ENCODE measurements at places on chromosomes 6 and 20.

DNA sequence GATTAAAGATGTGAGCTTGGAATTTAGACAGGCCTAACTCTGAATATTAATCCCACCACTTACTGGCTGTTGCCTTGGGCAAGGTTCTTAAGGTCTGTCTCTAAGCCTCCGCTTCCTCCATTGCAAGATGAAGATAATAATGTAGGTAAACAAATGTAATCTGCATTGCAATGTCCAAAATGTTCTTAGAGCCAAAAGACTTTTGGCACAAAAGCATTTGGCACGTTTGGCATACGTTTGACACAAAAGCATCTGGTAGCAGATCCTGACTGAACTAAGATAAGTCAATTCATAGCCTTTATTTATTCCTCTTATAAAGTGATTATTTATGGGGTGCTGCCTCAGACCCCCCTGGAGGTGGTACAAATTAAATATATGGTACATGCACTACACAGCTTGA is 229.9 kb upstream of the STXBP5 start:
- no peak for DNase-seq

DNA sequence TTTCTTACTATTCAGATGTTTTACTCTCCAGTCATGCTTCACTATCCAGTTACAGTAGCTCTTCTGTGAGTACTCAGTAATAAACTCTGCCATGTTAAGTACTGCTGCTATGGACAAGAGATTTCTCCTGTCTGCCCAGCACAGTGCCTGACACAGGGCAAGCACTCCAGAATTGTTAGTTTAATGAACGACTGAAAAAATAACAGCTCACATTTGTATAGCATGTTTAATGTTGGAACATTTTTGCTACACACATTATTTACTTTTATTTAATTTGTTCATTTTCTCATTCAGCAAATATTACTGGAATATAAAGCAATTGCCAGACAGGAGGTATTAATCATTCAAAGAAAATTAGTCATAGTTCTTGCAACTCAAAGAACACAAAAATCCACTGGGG is 142.6 kb upstream of the HMGN3 start:
- DNase-seq = no peak

DNA sequence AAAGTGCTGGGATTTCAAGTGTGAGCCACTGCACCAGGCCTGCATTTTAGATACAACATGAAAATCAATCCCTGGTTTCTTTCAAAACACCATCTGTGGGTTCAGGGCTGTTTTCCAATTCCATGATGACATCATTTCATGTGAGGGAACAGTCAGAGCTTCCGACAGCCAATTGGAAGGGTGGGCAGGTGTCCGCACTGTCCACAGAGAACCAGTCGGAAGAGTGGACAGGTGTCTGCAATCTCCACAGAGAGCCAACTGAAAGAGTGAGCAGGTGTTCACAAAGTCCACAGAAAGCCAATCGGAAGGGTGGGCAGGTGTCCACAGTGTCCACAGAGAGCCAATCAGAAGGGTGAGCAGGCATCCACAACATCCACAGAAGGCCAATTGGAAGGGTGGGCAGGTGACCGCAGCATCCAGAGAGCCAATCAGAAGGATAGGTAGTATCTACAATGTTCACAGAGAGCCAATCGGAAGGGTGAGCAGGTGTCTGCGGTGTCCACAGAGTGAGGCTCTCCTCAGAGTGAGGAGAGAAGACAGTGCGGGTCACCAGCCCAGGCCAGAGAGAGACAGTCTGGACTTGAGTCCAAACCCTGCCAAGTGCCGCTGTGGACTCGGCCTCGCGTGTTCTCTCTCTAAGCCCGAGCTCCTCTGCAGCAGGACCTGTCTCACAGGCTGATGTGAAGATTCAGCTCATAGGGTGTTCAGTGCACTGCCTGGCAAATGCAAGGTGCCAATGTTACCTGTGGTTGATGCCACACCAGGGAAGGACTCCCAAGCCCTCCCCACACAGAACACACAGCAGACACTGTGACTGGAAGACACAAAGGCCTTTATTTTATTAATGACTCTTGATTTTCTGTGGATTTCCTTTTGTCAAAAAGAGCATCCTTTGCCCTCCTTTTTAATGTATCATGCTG is 57.3 kb downstream of the DLL1 start:
- no peak for DNase-seq

GRCh38 chr6:78999737-79000136 is 78.3 kb downstream of the PHIP start:
- DNase-seq = no peak

DNA sequence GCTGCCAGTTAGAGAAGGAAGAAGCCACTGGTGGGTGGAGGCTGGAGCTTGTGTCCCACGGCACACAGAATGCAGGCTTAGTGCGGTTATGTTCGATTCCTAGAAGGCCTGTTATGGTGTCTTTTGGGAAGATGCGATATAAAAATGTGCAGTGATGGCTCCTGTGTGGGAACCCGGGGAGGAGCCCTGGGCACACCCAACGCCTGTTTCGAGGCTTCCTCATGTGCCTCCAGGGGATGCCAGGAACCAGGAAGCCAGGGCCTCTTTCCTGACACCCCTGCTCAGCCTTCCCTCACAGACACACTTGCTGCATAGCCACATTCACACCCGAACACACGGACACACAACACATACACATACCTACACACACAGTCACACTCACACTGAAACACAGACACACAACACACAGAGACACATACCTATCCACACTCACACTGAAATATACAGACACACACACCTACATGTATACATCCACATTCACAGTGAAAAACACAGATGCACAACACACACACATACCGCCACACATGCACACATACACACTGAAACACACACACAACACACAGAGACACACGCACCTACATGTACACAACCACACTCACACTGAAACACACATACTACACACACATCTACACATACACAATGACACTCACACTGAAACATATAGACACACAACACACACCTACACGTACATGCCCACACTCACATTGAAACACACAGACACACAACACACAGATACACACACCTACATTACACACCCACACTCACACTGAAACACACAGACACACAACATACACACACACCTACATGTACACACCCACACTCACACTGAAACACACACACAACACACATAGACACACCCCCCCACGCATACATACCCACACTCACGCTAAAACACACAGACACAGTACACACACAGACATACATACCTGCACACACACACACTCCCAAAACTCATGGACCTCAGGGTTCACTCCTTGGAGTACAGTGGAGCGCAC is 1.2 kb upstream of the CST11 start:
- no peak for DNase-seq

DNA sequence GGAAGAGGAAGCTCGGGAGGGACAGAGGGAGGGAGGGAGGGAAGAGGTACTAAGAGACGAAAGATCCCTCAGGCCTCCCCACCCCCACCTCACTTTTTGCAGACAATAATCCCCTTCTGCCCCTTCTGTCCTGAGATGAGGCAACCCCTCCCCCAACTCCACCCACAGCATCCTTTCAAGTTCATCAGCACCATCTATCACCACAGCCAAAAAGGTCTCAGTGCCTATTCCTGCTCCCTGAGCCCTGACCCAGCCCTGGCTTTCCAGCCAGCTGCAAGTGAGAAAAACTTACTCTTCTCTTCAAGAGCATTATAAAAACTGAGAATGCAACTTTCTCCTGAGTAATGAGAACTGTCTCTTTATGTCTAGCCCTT is 133.2 kb upstream of the LRFN2 start:
- no peak for DNase-seq

- no peak for DNase-seq
Measured at GRCh38 chr20:49229381-49229780, 10.2 kb downstream of the DDX27 start.

GRCh38 chr6:134934793-134935485 is 15.0 kb downstream of the ALDH8A1 start:
- DNase-seq = no peak

DNA sequence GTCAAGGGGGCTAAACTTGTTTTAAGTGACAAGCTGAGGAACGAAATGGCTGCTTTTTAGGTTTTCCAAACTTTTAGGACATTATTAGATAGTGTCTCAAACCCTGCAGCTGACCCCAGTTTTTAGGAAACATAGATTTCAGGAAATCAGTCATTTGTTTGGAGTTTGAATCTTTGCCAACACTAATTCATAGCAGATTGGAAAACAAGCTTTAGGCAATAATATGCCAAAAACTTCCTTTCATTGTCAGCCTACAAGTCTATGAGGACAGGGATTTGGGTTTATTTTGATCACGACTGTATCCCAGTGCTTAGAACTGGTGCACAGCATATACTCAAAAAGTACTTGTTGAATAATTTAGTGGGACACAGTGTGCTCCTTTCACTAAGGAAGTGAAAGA is 123.2 kb downstream of the TINAG start:
- DNase-seq = no peak

GRCh38 chr20:325889-326644 is 715 bp downstream of the SOX12 start:
- DNase-seq = peak; percentile 53

DNA sequence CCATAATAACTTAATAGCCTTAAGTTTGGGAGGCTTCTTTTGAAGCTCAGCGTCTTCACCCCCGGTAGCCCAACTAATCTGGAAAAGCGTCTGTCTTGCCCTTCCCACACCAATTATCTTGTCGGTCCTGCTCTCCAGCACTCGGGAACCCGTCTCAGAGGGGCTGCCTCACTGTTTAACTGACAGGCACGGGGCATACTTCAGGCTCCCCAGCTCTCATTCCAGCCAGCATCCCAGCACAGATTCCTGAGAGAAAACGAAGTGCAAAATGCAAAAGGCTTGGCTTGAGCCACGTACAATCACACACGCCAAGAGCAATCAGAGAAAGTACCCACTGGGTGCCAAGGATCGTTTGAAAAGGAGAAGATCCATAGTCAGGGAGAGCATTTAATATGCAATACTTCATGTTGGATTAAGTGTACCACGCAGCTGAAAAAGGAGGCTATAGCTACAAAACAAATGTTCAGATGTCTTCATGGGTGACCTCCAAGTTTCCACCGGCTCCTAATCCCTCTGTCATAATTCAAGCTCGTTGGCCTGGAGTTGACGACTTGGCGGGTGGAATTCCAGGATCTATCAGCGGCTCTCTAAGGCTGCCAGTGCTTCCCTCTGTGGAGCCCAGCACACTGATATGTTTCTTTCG is 53.7 kb upstream of the STX16 start:
- no peak for DNase-seq

- no peak for DNase-seq
Measured at GRCh38 chr6:45278367-45278766, 49.8 kb upstream of the RUNX2 start.

- no peak for DNase-seq
Measured at GRCh38 chr6:71239694-71240093, 48.9 kb upstream of the OGFRL1 start.

DNA sequence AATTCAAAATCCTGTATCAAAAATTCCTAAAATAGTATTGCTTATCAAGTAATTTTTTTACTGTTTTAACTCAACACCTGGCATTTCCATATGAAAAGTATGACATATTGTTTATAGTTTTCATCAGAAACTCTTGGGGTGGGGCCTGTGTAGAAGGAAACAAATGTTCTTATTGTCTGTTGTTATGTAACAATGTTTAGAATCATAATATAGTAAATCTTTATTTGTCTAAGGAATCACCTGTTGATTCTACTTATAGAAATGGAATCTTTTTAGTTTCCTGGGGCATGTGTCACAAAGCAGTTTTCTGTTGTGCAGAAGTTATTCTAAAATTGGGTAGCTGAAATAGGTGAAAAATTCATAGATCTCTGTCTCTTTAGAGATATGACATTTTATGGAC is 4.9 kb downstream of the ARMC2 start:
- DNase-seq = no peak

- DNase-seq = no peak
Measured at GRCh38 chr6:938271-938905, 245.4 kb upstream of the EXOC2 start.

Data from stimulated activated CD4-positive, alpha-beta T cell treated with anti-CD3 and anti-CD28 coated beads, Interleukin-1b, Interleukin-23, amount 100 ng/mL, for 48 hours (primary cell).